Amniotic stem cell (primary cell): ENCODE measurements at places on chromosomes 2 and 18.

DNA sequence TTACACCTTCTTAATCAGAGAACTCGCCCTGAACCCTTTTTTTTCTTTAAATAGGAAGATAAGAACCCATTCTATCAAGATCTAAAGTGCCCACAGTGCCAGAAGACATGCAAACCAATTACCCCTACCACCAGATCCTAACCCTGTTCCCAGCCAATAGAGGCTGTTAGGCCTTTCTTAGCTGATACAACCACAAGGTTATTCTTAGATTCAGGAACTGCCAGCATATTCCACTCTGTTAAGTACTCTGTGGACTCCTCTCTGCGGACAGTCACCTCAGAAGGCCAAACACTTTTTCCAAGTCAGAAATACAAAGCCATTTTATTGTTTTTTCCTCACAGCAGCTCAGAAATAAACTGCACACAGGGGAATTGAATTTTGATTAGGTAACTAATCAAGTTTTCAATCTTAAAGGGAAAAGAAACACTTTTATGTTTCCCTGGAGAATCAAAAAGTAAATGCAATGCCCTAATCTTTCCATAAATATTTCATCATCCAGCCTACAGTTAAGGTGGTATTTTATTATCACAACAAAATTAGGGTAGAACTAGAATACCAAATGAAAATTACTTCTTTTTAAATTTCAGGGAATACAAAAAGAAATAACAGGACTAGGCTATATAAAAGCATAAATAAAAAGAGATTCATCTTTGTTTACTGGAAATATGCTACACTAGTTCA lies 111.4 kb downstream of the NBAS start:
- no peak for DNase-seq

GRCh38 chr2:190678444-190679162 lies 29.7 kb downstream of the NAB1 start:
- no peak for DNase-seq

DNA sequence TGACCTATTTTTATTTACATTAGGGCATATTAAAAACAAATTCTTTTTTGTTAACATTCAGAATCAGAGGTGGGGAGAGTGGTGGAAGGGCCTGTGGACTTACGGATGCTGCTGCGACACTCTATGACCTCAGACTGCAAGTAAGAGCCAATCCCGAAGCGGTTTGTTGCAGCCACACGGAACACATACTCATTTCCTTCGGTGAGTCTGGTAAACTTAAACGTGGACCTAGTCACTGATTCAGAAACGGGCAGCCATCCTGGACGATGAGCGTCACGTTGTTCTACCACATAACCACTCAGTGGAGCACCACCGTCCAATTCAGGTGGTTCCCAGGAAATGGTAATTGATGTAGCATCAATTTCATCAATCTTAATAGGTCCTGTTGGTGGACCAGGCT lies 61.9 kb downstream of the PLEKHA3 start:
- DNase-seq = no peak

GRCh38 chr2:241836292-241836691 lies 22.4 kb downstream of the PDCD1 start:
- no peak for DNase-seq

- DNase-seq = no peak
Measured at GRCh38 chr2:233439191-233439590, 84.9 kb downstream of the DGKD start.

DNA sequence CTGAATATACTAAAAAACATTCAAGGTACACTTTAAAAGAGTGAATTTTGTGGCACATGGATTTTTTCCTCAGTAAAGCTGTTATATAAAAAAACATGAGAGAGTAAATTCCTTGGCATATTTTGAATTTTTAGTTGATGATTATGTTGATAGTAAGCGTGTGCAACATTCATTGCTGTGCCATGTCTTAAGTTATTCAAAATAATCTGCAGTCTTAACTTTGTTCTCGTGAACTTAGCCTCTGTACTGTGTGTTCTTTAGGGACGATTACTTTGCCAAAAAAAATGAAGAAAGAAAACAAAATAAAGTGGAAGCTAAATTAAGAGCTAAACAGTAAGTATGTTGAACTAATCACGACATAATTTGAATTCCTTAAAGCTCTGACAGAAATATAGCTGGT lies 9.6 kb downstream of the SSB start:
- DNase-seq = peak; percentile 40

GRCh38 chr2:201837824-201838431 lies 31.6 kb downstream of the CDK15 start:
- DNase-seq = no peak

DNA sequence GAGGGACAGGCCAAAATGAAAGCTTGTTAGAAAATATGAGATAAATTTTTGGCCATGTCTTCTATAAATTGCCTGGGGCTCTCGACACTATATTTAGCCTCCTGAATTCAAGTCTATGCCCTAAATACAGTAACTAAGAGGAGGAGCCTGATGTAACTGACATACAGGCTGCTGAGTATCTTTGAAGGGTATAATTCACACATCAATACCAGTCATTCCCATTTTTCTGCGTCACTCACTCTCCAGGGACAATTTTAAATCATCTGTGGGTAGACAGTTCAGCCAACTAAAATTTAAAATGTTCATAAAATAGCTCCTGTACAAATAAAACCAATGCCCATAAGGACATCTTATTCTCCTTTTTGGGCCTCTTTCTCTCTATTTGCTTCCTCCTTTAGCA lies 105.9 kb downstream of the AP1S3 start:
- DNase-seq = no peak

DNA sequence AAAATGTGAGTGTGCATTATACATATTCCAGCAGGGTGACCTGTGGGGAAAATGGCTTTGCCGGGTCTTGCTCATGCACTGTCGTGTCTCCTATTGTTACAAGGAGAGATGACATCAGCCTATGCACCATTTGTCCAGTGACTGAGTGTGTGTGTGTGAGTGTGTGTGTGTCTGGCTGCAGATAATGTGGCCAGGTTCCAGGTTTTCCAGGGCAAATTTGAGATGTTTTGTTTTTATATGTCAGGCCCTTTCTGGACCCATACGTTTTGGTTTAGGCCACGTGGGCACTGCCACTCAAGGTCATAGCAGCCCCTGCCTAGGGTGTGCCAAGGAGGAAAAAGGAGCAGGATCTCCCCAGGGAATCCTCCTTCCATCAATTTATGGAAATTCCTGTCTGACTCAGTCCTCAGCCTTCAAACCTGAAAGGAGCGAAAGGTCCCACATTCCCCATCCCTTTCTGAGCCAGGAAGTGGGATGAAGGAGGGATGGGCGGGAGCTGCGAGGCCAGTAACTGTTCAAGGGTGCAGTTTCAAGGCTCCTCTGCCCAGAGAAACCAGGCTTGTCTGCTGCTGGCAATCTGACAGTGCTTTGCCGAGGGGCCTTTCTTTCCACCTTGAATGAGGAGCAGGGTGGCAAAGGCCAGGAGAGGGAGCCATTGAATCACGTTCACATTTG lies 93.0 kb upstream of the SMAD2 start:
- no peak for DNase-seq

DNA sequence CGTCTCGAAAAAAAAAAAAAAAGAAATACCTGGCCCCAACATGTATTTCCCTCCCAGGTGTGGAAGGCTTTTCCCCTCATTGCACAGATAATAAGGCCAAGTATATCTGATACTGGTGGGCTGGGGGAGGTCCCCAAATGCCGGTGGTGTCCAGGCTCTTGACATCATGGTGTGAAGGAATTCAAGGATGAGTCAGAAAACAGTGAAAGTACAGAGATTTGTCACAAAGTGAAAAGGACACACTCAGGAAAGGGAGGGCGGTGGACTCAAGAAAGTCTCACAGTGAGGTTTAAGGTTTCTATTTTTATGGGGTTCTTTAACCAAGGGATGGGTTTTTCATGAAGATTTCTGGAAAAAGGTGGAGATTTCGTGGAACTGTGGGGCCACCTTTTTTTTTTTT lies 37.8 kb upstream of the FZD5 start:
- no peak for DNase-seq

DNA sequence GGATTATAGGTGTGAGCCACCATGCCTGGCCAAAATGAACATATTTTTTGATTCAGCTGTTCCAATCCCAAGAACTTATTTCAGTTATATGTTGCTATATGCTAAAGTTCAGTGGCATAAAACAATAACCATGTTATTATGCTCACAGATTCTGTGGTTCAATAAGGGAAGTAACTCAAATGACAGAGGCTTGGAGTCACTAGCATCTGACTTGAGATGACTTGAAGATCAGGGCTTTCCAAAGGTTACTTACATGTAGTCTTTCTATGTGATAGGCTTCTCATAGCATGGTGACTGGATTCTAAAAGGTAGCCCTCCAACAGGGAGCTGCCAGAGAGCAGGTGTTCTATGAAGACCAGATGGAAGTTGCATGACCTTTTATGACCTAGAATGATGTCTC lies 17.2 kb downstream of the CLK1 start:
- no peak for DNase-seq

GRCh38 chr2:38907743-38908562 lies 18.3 kb downstream of the ARHGEF33 start:
- no peak for DNase-seq

- DNase-seq = no peak
Measured at GRCh38 chr2:53708988-53709387, 58.6 kb upstream of the CHAC2 start.

- DNase-seq = no peak
Measured at GRCh38 chr2:213017404-213017803, 134.0 kb downstream of the IKZF2 start.

GRCh38 chr2:157174321-157174720 lies 83.2 kb upstream of the GALNT5 start:
- DNase-seq = no peak

- no peak for DNase-seq
Measured at GRCh38 chr2:8022908-8023640, 658.8 kb upstream of the ID2 start.

- no peak for DNase-seq
Measured at GRCh38 chr18:77617694-77618093, 368.0 kb downstream of the GALR1 start.

DNA sequence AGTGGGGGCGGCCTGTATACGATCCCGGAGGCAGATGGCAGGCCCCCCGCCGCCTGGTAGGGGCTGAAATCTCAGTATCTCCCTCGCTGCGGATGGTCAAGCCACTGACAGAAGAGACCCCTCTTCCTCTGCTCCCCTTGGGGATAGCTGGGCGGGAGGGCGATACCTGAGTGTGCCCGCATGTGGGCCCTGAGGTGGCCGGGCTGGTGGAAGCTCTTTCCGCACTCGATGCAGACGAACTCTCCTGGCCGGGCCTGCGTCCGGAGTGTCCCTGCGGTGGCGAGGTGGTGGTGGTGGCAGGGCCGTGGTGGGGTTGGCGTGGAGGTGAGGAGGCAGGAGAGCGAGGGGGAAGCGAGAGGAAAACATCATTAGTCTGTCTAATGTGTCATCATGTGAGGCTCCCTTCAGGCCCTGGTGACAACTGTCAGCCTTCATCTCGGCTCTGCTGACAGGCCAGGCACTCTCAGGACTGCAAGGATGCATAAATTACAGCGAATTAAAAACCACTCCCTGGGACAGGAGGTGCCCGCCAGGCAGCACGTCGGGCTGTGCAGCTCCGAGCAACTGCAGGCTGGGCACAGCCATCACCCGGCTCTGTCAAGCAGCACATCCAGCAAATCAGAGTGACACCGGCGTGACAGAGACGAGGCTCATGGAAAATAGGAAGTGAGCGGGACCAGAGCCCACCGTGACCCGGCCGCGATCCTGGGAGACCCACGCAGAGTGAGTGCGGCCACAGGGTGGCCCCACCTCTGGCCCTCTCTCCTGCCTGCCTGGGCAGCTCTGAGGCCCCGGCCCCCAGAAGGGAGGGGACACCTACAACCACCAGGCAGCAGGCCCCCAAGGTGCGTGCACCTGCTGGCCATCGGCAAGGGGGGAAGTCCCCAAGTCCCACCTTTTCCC lies 123.5 kb downstream of the ZNF516 start:
- DNase-seq = no peak

- no peak for DNase-seq
Measured at GRCh38 chr2:105798595-105798994, 53.9 kb downstream of the NCK2 start.

GRCh38 chr18:78981394-78981831 lies 1.8 kb downstream of the SALL3 start:
- no peak for DNase-seq

- DNase-seq = no peak
Measured at GRCh38 chr2:79855264-79856006, 342.6 kb downstream of the CTNNA2 start.

DNA sequence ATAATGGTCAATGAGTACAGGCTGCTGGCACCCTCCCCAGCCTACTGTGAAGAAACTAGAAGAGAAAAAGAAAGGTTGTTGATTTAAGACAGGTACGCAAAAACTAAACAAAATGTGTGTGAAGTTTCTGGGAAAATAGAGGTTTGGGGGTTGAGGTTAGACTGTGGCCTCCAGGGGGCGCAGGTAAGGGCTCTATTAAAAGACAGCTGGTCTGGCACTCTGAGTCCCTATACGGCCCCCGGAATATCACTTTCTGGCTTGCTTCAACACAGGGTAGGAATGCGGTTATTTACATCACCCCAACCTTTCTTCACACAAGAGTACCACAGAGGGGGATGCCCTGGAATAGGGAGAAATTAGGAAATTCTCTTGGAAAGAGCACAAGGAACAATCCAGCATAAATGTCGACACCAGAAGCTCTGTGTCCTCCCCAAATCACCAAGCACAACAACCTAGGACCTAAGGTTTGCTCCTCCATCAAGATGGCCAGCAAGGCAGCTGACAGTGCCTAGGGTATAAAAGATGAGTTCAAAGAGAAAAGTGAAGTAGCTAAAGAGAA lies 480.8 kb upstream of the KLHL29 start:
- no peak for DNase-seq

- no peak for DNase-seq
Measured at GRCh38 chr2:80209458-80209857, 95.1 kb downstream of the LRRTM1 start.

DNA sequence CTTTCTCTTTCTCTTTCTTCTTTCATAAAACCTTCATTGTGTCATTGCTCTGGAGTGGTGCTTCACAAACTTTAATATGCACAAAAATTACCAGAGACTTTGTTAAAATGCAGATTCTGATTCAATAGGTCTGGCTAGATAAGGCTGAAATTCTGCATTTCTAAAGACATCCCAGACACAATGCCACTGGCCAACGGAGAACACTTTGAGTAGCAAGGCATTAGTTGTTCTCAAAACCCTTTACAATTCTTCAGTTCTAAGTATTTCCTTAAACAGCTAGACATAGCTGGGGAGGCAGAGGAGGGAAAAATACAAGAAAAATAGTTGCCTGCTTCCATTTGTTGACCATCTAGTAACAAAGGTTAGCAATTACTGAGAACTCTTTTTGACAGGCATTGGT lies 101.8 kb upstream of the PIK3C3 start:
- DNase-seq = no peak
